ENCODE measurements at places on chromosomes 4 and X.

- DNase-seq: no peak
Measured at GRCh38 chr4:144687466-144687865, 41.5 kb downstream of the HHIP start.

DNA sequence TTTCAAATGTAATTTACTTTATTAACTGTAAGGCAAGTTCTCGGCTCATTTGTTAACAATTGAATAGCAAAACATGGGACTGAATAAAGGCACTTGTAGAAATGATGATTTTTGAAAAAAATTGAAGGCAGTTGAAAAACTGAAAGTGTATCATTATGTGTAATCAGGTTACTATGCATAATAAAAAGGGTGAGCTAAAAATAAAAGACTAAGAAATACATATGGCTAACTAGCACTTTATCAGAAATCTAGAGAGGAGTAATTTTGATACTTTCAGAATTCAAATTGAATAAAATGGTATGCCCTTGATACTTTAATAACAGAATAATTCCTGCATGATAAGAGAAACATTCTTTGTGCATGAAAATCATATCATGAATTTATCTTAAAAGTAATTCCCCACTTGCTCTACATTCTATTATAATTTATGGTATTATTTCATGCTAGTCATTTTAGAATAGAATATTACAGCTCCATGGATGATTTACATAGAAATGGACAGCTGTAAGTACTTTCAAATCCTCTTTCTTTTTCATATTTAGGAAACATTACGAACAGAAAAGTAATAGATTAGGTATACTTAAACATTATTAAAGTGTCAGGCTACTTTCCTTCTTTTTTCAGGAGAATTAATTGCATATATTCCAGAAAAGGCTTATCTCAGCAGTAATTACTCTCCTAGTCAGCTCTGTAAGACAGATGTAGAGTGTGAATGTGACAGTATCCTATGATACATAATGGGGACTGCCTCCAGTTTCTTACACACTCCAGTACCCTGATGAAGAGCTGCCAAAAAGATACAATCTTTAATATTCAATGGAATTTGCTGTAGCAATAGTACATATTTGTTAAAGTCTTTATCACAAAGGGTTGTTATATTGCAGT is 697.3 kb downstream of the CCSER1 start:
- no peak for DNase-seq

GRCh38 chrX:39730662-39731329 is 367.0 kb downstream of the BCOR start:
- peak; percentile 82 for DNase-seq

- DNase-seq: no peak
Measured at GRCh38 chr4:75643651-75644050, 13.3 kb upstream of the CDKL2 start.

GRCh38 chr4:15942283-15942682 is 3.7 kb upstream of the FGFBP1 start:
- DNase-seq: no peak

GRCh38 chrX:53824686-53825085 is 138.2 kb upstream of the HUWE1 start:
- no peak for DNase-seq

GRCh38 chrX:65997978-65998717 is 41.7 kb downstream of the VSIG4 start:
- no peak for DNase-seq

DNA sequence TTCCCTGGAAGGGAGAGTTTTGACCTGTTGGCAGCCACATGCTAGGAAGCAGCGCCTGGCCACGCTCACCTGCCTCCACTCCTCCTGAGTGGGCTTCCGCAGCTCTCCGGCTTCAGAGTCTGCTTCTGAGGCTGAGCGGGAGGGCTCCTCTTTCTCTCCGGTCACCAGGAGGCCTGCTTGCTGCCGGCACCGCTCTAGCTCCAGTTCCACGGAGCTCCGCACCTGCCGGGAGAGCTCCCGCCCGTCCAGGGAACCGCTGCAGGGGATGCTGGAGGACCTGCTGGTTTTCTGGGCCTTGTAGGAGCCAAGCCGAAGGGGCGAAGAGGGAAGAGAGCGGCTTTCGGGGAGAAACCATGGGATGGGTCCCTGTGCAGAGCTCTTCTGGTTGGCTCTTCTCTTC is 26.0 kb downstream of the PPEF2 start:
- no peak for DNase-seq

- peak; percentile 24 for DNase-seq
Measured at GRCh38 chrX:56728752-56729151, 291 bp upstream of the NBDY start.

DNA sequence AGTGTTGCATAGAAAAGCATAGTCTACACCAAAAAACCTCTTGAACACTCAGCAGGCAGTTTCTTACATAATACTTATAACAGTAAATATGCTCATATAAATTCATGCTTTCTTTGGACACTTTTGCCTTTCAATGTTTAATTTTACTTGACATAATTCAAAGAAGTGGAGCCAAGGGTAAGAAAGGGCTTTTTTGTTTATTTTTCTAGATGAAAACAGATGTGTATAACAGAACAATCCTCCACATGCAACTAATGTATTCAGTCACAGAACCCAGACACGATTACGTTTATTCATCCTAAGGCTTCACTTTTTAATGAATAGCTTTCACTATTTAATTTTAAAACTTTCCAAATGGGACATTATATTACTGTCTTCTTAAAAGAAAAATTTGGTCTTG is 58.0 kb upstream of the PTPN13 start:
- DNase-seq: no peak

- DNase-seq: no peak
Measured at GRCh38 chrX:16826207-16826606, 39.9 kb downstream of the TXLNG start.

Measured in left hindlimb (tissue), 1 donor.